Cerebellum (tissue), 4 donors: ENCODE measurements at places on chromosomes 3 and 15.

- no peak for DNase-seq
Observed at GRCh38 chr15:78810362-78811123, 721 bp downstream of the ADAMTS7 start.

DNA sequence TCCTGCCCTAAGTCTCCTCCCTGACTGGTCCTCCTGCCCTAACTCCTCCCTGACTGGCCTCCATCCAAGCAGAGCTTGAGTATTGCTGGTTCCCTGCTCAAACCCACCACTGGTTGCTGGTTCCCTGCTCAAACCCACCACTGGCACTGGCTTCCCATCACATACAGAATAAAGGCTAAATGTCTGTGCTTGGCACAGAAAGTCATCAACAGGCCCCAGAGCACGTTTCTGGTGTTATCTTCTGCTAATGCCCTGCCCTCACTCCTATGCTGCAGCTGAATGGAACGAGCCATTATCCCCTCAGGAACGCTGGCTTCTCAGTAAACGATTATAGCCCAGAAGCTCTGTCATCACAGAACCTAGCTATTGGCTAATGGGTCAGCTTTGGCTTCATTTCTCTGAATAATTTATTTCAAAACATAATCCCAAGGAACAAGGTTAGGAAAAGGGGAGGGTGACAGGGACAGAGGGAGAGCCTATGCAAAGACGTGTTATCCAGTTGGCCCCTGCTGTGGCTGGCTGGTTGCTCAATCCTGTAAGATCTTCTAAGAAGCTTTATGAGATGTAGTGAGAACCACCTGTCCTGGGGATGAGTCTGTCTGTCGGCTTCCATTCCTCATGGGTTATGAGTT is 6.3 kb upstream of the MUC20 start:
- DNase-seq, result no peak

- DNase-seq, result no peak
Observed at GRCh38 chr15:72592097-72592496, 62.4 kb upstream of the GOLGA6B start.

- DNase-seq, result no peak
Observed at GRCh38 chr3:57292897-57293526, 527 bp upstream of the ASB14 start.

DNA sequence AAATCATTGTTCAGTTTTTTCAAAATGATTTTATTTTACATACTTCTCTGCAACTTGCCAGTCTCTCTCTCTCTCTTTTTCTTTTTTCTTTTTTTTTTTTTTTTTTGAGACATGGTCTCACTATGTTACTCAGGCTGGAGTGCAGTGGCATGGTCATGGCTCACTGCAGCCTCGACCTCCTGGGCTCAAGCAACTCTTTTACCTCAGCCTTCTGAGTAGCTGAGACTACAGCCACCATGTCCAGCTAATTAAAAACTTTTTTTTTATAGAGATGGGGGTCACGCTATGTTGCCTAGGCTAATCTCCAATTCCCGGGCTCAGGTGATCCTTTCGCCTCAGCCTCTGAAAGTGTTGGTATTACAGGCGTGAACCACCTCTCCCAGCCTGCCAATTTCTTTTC is 12.1 kb upstream of the ARID3B start:
- DNase-seq, result no peak

DNA sequence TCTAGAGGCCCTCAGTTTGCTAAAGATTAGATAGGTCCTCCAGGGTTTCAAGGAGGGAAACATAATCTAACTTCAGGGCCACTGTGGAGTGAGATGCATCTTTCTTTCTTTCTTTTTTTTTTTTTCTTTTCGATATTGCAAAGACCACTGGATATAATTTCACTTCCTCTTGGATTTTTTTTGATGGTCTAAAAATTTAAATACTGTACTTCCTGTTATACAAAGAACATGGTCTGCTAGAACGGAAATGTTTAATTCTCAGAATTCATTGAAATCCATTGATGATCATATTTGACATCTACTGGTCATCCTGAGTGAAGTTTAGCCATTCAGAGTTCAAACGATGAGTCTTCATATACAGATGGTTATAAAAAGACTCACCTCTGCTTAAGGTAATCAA is 808.8 kb upstream of the LMCD1 start:
- DNase-seq, result no peak

DNA sequence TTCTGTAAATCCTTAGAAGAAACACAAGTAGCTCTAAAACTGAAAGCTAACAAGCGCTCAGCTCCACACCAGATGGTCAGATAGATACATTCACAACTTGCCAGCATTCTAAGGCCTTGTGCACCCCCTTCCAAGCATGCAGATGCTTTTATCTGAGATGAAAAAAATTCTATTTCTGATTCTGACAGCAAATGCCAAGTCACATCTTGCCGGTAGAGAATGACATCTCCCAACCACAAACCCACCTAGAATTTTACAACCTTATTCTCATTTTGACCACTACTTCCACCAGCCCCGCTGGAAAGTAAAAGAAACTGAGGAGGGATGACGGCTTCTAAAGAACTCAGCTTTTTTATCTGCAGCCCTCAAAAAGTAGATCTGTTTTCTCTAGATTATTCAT is 57.7 kb downstream of the SUMF1 start:
- peak; percentile 51 for DNase-seq

DNA sequence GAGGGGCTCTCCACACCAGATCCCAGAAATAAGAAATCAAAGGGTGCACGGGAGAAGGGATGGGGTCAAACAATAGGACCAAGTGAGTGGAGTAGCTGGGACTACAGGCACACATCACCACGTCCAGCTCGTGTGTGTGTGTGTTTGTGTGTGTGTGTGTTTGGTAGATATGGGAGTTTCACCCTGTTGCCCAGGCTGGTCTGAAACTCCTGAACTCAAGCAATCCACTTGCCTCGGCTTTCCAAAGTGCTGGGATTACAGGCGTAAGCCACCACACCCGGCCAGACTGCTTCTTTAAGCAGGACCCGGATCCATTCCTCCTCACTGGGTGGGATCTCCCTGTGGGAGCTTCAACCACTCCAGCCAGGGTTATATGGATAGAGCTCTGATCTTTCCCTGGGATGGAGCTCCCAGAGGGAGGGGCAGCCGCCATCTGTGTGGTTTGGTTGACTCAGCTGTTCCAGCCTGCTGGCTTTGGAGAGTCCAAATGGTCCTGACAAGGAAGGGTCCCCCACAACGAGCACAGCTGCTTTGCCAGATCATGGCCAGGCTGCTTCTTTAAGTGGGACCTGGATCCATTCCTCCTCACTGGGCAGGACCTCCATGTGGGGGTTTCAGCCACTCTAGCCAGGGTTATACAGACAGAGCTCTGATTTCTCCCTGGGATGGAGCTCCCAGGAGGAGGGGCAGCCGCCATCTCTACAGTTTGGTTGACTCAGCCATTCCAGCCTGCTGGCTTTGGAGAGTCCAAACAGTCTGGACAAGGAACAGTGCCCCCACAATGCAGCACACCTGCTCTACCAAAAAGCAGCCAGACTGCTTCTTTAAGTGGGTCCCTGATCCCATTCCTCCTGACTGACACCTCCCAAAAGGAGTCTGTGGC is 9.1 kb upstream of the AVEN start:
- no peak for DNase-seq

DNA sequence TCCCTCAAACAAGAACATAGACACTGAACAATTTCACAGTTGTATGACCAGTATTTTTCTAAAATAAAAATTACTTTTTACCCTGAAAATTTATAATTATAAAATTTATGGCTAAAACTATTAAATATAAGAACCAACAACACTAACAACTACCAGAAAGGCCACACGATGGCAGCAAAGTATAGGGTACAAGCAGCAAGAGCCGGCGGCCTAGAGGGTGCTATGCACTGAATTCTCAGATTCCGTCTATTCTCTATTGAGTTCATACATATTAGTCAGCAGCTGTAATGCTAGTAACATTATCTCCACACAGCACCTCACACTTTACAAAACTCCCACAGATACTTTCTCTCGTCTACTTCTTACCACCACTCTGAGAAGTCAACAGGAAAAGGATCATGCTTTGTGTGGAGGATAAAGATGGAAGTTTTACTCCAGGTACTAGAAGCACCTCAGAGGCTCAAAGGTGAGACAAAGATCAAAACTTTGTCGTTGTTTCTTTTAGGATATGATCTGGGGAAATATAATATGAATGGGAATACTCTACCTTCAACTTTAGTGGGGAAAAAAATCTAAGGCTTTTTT is 160.5 kb downstream of the FGF12 start:
- DNase-seq, result peak; percentile 70

GRCh38 chr15:98121536-98121935 is 161.0 kb downstream of the ARRDC4 start:
- no peak for DNase-seq

GRCh38 chr3:83625261-83625660 is 1333.5 kb upstream of the CADM2 start:
- no peak for DNase-seq

- no peak for DNase-seq
Observed at GRCh38 chr3:35862057-35862456, 222.7 kb downstream of the ARPP21 start.

DNA sequence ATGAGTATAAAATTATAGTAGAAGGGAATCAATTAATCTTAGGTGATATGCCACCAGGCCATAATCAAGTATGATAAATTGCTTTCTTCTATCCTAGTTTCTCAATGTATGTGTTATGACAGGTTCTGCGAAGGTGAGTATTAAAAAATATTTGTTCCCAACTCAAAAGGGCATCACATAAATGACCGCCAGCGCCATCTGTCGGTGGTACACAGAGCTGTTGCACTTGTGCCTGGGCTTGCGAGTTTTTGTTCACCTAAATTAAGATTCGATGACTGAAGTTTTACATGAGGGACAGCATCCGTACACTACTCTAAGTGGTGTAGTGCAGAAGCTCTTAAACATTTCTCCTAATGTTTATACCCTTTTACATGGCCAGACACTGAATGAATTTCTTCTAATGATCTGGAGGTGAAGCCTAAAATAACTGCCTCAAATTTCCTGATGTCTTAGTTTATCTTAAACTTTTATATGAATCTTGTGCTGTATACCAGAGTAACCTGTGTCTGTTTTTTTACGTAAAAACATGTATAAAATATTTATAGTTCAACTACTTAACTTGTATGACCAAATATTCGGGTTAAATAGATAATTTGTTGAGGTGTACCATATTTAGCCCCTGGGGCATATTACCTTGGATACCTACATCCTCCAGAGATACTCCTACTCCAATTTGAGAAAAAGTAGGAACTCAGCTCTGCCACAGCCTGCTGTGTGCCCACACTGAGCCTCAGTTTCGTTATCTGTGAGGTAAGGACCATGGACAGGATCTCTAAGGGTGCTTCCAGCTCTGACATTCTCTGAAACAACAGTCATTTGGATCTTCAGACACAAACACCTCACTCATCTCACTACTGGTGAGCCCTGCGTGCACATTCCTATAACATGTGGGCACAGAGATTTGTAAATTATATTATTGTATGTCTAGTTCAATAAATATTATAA is 365.6 kb downstream of the MAGI1 start:
- peak; percentile 15 for DNase-seq

DNA sequence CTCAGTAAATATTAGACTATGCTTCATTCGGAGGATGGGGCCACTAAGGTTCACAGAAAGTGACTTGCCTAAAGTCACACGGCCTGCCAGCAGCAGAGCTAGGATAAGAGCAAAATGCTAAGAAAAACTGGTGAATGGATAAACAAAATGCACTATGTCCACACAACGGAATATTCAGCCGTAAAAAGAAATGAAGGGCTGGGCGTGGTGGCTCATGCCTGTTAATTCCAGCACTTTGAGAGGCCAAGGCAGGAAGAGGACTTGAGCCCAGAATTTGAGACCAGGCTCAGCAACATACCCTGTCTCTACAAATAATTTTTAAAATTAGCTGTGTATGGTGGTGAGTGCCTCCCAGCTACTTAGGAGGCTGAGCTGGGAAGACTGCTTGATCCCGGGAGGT is 7.7 kb downstream of the TKT start:
- DNase-seq, result no peak

- DNase-seq, result peak; percentile 44
Observed at GRCh38 chr3:59212128-59212779, 162.4 kb upstream of the CFAP20DC start.

DNA sequence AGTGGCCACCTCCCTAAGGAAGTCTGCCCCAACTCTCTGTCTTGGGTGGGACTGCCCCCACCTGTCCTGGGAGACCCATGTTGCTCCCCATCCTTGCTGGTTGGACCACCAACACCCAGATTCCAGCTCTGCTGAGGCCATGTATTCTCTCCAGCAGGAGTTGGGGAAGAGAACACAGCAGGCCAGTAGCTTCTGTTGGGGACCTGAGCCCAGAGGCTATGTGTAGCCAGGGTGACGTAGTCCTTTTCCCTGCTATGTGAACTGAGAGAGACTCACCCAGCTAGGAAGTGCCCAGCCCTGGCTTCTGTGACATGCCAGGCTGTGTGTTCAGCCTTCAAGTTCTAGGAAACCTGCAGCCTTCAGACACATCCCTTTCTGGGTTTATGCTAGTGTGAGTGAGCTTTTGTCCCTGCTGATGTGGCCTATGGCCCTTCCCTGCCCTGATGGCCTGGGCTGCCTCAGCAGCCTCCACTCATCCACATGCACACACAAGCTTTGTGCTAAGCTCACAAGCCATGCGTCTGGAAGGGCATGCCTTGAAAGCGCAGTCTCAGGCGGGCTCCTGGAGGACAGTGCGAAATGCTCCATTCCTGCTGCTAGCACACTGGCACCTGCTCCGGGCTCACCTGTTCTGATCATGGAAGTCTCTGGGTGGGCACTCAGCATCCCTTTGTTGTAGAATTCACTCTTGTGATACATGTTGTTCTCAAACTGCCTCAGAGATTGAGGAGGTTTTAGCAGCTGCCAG is 42.6 kb downstream of the KY start:
- DNase-seq, result no peak

DNA sequence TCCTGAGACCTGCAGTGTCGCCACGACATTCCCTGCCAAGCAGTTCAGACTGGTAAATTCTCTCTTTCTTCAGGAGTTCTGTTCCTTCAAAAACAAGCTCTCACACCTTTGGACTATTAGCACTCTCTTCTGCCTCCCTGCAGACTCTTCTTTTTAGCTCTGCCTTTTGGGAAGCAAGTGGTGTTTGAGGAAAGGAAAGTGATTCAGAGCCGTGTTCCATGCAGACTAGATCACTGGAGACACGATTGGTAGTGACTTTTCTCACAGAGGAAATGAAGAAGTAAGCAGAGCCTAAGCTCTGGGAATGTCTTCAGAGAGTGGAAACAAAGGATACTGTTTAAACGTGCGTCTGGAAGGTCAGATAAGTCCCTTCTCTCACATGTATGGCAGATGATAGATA is 270.6 kb upstream of the TPRG1 start:
- DNase-seq, result no peak

DNA sequence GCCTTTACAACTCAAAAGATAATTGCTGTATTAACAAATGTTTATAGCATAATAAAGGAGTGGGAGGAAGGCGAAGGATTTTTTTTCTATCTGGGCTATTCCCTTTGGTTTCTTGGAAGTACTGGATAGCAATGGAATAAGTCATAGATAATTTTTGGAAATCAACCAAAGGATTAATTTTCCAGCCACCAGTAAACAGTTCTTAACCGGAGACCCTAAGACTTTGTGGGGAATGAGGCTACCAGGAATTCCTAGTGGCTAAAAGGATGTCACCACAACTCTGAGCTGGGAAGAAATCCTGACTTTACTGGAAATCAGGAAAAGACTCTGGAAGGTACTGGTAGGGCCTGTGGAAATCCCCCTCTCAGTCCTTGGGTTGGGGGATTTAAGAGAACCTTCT is 138.4 kb upstream of the RARB start:
- DNase-seq, result no peak

GRCh38 chr15:51331141-51331540 is 7.3 kb downstream of the CYP19A1 start:
- DNase-seq, result no peak
